ENCODE measurements at places on chromosomes 16 and 17. TPM values are rescaled to one million over a fixed set of nuclear protein-coding genes. Genes with fewer than 3 reads are reported as not detected.

DNA sequence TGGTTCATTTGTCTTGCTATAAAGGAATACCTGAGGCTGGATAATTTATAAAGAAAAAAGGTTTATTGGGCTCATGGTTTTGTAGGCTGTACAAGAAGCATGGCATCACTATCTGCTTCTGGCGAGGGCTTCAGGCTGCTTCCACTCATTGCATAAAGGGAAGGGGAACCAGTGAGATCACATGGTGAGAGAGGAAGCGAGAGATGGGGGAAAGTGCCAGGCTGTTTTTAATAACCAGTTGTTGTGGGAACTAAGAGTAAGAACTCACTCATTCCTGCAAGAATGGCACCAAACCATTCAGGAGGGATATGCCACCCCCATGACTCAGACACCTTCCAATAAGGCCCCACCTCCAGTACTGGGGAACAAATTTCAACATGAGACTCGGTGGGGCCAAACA lies 24.3 kb downstream of the SPECC1 start:
- DNase-seq: no peak

GRCh38 chr16:77069929-77070328 lies 121.1 kb upstream of the MON1B start:
- no peak for DNase-seq

- peak; percentile 66 for DNase-seq
Measured at GRCh38 chr17:7323731-7324437, 5.3 kb downstream of the NEURL4 start.

- no peak for DNase-seq
Measured at GRCh38 chr16:86243123-86243473, 267.2 kb upstream of the FOXF1 start.

DNA sequence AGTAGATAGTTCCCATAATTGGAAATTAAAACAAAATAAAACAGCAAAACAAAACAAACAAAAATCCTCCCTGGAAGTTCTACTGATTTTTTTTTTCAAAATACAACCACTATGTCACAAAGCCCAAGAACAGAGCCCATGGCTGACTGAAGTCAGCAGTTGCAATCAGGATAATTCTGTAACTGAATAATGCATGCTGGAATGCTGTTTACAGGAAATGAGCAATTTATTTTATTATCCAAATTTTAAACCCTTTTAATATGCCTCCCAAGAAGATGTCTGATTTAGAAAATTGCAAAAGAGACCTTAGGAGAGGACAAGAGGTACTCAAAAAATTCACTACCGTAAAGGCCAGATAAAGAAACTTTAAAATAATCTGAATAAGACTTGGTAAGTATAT lies 578.2 kb downstream of the TOX3 start:
- no peak for DNase-seq

GRCh38 chr16:74846714-74847113 lies 72.1 kb upstream of the FA2H start:
- no peak for DNase-seq

DNA sequence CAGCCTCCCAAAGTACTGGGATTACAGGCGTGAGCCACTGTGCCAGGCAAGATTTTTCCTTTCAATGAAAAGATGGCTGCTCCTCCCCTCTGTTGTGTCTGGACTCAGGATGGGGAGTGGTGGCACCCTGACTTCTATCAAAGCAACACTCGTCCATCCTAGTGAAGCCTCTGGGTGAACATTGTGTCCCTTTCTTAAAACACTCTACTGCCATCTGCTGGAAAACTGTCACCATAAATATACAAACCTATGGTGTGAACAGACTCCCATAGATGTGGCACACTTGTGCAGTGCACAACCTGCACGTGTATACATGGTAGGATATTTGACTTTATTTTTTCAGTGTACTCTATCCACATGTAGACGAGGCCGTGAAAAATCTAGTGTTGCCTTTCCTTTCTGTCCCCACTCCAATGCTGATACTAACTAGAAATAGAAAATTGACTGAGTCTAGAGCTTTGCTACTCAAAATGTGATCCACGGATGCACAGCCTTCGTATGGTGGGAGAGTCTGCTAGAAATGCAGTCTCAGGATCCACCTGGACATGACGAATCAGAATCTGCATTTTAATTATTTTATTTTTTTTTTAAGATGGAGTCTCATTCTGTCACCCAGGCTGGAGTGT lies 55.9 kb upstream of the PLCG2 start:
- peak; percentile 90 for DNase-seq

DNA sequence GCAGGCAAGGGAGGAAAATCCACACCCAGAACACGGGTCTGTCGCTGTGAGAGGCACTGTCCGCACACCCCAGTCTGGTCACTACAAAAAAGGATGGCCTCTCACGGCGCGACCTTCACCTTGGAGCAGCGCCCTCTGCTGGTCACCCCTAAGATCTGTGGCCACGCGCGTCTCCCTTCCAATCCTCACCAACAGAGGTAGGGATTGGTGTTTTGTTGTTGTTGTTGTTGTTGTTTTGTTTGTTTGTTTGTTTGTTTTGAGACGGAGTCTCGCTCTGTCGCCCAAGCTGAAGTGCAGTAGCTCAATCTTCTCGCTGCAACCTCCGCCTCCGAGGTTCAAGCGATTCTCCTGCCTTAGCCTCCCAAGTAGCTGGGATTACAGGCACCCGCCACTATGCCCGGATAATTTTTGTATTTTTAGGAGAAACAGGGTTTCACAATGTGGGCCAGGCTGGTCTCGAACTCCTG lies 15.0 kb upstream of the C17orf58 start:
- DNase-seq: peak; percentile 34

GRCh38 chr16:56574625-56575024 lies 9.8 kb downstream of the MT4 start:
- no peak for DNase-seq

DNA sequence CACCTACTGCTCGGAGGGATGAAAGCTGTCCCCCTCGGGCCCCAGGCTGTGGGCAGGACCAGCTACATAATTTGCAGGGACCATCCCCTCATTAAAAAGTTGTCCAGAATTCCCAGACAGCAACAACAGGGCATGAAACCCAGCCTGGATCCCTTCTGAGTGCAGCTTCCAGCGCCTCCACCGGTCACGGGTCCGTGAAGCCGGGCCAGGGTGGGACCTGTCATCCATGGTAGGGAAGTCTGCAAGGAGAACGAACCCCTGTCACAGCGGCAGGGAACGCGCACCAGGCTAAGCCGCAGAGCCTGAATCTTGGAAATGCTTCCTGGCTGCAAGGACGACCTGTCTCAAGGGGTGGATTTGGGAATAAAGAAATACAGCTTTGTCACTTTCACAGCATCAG lies 214.2 kb downstream of the RBFOX3 start:
- DNase-seq: no peak

- no peak for DNase-seq
Measured at GRCh38 chr17:57038486-57038885, 46.6 kb upstream of the AKAP1 start.

GRCh38 chr17:77036136-77036840 lies 104.5 kb upstream of the SEC14L1 start:
- DNase-seq: no peak

RCVRN gene
- polyA plus RNA-seq: 0.12 TPM

GP2 gene
- polyA plus RNA-seq: 11.2 TPM

MMP28 gene
- polyA plus RNA-seq: 3.0 TPM

GPR139 gene
- polyA plus RNA-seq: not detected

SEZ6L2 gene
- polyA plus RNA-seq: 0.67 TPM

LGALS9 gene
- polyA plus RNA-seq: 240 TPM

CES5A gene
- polyA plus RNA-seq: not detected

SLC22A31 gene
- polyA plus RNA-seq: 1.2 TPM

GNAO1 gene
- 0.81 TPM for polyA plus RNA-seq

TCAP gene
- polyA plus RNA-seq: 2.3 TPM

LIG3 gene
- 23.9 TPM for polyA plus RNA-seq

BTBD17 gene
- not detected for polyA plus RNA-seq

CA4 gene
- polyA plus RNA-seq: 3.6 TPM

ATF7IP2 gene
- 58.2 TPM for polyA plus RNA-seq

PLEKHM1 gene
- polyA plus RNA-seq: 21.6 TPM

Data from small intestine (tissue), 16 donors.